GM10248 (cell line): ENCODE measurements at places on chromosomes 16 and 17.

GRCh38 chr16:77858060-77858459 is 69.7 kb downstream of the VAT1L start:
- DNase-seq = no peak

- no peak for DNase-seq
These were observed 354.4 kb downstream of the SNX29 start for GRCh38 chr16:12330946-12331345.

- DNase-seq = peak; percentile 50
These were observed 5.4 kb downstream of the SLC12A3 start for GRCh38 chr16:56870276-56870888.

DNA sequence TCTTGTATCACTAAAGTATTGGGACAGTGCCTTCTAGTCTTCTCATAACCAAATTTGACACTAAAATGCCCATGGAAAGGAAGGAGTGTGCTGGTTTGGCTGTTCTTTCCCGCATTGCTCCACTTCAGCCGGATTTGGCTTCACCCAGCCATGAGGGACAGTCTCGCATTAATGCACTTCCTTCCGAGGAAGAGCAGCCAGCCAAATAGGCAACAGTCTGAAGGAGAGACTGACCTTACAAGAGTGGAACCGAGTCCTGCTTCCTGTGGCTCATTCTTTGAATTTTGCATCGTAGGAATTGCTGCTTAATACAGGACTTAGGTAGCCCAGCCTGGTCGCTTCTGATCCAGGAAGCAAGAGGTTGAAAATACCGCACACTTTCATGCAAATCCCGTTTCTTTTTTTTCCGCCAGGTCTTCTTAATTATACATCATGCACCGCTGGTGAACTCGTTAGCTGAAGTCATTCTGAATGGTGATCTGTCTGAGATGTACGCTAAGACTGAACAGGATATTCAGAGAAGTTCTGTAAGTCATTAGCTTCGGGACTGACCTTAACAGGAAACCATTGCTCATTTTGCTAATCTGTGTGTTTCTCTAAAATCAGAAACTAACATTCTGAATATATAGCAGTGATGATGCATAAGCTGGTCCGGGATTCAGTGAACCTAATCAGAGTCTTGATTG is 38.2 kb downstream of the CLEC16A start:
- DNase-seq = peak; percentile 54

GRCh38 chr17:12709063-12709462 is 43.4 kb downstream of the MYOCD start:
- DNase-seq = no peak

DNA sequence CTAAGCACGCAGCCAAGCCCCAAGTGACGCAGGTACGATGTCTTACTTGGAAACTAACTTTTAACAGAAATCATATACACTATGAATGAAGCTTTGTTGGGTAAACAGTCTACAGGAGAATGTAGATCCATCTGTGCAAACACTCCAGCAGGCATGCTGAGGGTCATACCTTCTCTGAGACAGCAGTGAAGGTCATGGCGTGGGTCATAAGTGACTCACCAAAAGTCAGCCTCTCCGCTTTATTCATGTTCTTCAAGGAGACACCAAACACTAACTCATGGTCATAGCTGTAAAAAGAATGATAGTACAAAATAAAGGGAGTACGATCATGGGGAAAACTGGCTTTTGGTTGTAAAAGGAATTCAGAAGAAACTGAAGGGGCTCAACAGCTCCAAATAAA is 20.6 kb downstream of the BLMH start:
- no peak for DNase-seq

DNA sequence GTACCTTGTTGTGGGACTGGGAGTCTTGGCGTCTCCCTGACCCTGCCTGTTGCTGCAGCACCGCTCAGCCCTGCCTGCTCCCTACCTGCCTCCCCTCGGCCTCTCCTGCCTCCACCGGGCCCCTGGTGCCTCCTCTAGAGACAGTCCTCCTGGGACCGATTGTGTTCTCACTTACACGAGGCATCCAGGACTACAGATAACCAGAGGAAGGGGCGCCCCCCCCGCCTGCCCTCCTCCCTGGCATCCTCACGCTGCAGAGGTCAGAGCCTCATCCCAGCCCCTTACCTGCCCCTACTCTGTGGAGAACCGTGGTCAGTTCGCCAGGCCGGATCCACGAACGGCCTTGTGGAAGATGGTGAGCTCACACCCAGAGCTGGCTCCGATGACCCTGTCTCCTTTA is 24.8 kb downstream of the MAPT start:
- DNase-seq = no peak

- DNase-seq = no peak
These were observed 5.0 kb downstream of the MLLT6 start for GRCh38 chr17:38709864-38710603.

DNA sequence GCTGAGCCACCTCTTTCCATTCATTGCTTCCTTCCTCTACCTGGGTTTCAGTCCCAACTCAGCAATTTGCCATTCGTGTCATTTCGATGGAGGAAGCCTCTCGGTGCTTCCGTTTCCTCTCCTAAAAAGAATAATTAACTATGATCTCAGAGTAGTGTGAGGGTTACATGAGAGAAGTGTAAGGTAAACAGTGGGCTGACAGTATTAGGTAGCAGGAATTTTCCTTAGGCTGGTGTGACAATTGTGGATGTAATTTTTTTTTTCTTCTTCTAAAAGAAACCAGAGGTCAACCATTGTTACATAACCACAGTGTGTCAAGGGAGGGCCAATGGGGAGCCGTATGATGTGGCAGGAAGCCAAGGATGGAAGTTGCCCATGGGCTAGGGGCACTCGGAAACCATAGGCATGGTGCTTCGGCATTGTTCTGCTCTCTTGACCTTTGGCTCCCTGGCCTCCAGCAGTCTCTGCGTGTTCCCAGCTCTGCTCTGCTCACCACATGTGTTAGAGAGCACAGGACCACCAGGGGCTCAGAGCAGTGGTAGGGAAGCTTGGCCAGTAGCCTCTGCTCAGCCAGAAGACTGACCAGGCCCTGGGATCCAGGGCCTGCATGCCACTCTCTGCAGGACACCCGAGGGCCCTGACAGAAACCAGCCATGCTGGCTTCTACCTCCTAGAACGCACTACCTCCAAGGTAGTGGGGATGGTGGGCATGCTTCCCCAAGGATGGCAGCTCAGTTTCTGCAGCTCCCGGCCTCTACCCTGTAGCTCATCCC is 2.0 kb upstream of the TOP2A start:
- no peak for DNase-seq

- no peak for DNase-seq
These were observed 33.1 kb downstream of the SETD6 start for GRCh38 chr16:58548378-58548777.

- no peak for DNase-seq
These were observed 2.1 kb upstream of the SEZ6 start for GRCh38 chr17:29007860-29008455.

GRCh38 chr16:79938575-79938974 is 338.0 kb upstream of the MAF start:
- no peak for DNase-seq

- DNase-seq = peak; percentile 67
These were observed at the start of gene MRC2 for GRCh38 chr17:62627219-62627903. TSS of gene MRC2 (plus strand) at chr17:62627670. CDS start at chr17:62627803, 133 bp downstream.

DNA sequence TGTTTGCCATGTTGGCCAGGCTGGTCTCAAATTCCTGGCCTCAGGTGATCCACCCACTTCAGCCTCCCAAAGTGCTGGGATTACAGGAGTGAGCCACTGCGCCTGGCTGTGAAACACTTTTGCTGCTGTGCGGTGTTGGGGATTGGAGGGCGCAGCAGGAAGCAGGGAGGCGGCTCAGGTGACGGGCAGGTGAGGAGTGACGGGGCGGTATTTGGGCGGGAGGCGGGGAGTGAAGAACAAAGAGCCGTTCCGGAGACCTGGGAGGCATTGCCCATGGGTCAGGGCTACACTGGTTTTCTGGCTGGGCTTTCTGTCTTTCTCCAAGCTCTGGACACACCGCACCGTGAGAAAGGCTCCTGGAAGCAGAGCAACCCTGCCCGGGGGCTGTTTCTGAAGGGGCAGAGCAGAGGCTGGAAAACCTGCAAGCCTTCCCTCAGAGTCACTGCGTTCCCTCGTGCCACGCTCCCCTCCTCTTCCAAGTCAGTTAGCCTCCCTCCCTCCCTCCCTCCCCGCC is 22.1 kb downstream of the CRISPLD2 start:
- DNase-seq = no peak

GRCh38 chr16:65068151-65068740 is 53.6 kb downstream of the CDH11 start:
- DNase-seq = no peak

- DNase-seq = no peak
These were observed 24.7 kb upstream of the CIITA start for GRCh38 chr16:10852286-10852685.

- DNase-seq = no peak
These were observed 3.8 kb upstream of the TLCD2 start for GRCh38 chr17:1713878-1714426.

DNA sequence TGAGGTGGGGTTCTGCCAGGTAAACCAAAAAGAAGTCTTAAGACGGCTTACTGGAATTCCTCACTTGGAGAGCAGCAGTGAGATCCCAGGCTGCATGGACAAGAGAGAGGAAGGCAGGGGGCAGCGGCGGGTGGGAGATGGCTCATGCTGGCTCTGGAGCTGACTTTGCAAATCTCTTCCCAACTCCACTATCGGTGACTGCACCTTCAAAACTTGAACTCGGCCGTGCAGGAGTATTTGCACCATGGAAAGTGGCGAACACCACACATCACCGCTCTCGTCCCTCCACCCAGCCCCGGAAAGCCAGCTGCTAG is 16.7 kb downstream of the CA5A start:
- DNase-seq = no peak

GRCh38 chr17:76567634-76568432 is 17.8 kb downstream of the ST6GALNAC2 start:
- no peak for DNase-seq

DNA sequence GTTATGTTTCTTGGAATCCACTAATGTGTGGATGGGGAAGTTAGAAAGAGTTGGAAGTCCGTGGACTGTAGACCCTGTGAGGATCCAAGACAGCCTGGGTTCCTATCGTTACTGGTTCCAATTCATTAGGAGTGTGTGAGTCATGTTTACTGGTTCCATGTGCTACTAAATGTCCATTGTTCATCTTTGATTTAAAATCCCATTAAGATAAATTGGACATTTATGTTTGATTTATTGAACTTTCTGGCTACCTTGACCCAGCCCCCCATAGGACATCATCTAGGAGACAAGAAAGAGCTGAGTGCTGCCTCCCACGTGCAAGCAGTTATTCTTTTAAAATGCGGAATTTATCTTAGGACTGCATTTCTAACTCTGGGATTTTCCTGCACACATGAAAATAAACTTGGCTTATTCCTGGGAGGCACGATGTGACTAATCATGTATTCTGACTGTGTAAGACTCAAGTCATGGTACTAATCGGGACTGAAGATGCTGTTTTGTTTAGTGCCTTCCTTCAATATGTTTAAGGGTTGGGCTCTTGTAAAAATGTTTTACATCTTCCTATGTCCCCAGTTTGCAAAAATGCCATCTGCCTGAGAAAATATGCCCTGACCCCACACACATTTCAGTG is 53.4 kb downstream of the RGS9 start:
- DNase-seq = no peak

DNA sequence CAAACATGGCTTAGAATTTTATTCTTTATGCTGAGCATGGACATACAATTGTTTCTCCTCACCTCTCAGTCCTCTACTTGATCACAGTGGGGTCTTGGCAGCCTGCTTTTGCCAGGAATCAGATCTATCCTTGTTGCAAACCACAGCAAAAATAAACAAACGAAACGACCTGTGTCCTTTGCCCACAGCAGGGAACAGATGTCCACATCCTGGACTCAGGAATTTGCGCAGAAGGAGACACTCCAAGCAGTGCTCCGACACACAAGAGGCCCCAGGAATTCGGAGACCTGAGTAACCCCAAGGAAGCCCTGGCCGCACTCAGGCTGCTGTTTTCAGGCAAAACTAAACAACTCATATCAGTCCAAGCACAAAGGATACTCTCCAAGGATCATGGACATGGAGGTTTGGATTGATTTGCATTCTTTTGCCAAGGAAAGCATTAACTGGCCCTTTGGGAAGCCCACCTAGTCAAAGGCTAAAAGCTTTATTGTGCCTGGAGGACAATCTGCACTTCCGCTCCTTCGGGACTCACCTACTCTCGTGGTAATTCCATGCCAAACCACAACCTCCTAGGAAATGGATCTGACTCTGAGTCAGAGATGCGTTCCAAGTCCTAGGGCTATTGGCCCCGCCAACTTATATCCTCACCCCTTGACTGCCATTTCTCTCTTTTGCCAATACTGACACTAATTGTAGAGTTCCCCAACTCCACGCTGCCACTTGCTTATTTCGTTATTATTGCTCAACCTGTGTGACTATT is 271.1 kb upstream of the CDH11 start:
- no peak for DNase-seq

GRCh38 chr17:82718986-82719685 is 2.6 kb downstream of the FN3KRP start:
- DNase-seq = no peak

DNA sequence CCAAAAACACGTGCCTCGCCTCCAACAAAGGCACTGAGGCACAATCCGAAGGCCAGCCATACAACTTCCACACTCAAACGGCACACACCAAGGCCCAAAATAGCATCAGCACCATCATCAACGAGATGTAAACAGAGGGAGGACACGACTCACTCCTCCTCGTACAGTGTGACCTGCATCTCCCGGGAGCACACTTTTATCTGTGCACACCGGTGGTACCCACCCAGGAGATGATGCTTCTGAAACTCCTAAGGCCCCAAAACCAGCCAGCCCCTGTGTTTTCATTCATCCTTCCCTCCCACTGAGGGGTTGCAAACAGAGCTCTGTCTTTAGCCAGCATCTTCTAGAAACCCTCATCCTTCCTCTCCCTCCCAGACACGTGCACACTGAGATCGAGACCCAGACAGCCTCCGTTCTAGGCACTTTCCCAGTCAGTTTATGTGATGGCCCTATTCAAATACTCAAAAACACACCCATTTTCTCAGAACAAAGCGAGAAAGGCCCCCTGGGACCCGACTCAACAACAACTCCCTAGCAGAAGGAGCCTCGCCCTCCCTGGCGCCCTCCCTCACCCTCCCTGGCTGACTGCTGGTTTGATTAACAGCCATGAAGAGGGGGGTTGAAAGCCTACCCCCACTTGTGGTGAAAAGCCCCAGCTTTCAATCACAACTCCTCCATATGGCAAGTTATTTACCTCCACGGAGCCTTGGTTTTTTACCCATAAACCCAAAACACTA is 76.3 kb downstream of the GAS7 start:
- DNase-seq = no peak

DNA sequence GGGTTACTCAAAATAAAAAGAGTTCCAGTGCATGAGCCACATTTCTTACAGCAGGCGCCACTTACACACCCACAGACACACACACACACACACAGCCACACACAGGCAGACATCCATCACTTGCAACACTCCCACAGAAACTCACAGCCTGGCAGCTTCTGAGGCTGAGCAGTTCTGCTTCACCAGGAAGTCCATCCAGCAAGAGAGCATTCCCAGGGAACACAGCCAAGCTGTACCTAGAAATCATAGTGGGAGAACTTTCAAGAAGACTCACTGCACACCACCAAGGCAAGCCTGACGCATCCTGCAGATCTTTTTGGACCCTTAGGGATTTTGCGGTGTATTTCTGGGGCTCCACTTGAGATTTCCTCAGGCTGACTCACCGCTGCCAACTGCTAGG is 140.9 kb upstream of the WSB1 start:
- peak; percentile 3 for DNase-seq

- DNase-seq = peak; percentile 70
These were observed 11.5 kb downstream of the CCL16 start for GRCh38 chr17:35969558-35970380.
